Right kidney (tissue), 9 donors: ENCODE measurements at places on chromosomes 11 and 22.

GRCh38 chr11:100003985-100004384, 683.1 kb upstream of the ARHGAP42 start:
- no peak for DNase-seq

GRCh38 chr11:1643146-1643690, 13.6 kb downstream of the KRTAP5-5 start:
- no peak for DNase-seq

- DNase-seq, result no peak
Measured at GRCh38 chr11:95863486-95864140, 60.3 kb downstream of the MTMR2 start.

DNA sequence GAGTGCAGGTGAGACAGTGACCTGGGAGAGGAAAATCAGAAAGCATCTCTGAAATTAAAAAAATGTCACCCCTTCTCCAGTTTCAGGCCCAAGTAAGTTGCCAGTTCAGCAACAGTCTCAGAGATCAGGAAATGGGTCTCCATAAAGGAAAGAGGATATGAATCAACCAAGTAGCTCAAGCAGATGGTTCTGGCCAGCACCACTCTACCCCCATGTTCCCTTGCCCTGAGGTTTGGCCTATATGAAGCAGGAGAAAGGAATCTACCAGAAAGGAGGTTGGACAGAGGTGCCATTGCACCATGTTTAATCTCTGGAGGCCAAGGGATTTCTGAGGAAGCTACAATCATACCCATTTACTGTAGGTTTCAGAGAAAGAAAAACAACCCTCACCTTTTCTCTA, 7.7 kb downstream of the FZD4 start:
- DNase-seq, result no peak
